ENCODE measurements at places on chromosomes 4 and X.

GRCh38 chr4:52586069-52586468, 73.0 kb downstream of the USP46 start:
- no peaks in the 10 kb centered on the region for H3K36me3 ChIP-seq
- H3K27ac ChIP-seq, result no peak overlapping the region
- H3K4me3 ChIP-seq, result no peak overlapping the region

DNA sequence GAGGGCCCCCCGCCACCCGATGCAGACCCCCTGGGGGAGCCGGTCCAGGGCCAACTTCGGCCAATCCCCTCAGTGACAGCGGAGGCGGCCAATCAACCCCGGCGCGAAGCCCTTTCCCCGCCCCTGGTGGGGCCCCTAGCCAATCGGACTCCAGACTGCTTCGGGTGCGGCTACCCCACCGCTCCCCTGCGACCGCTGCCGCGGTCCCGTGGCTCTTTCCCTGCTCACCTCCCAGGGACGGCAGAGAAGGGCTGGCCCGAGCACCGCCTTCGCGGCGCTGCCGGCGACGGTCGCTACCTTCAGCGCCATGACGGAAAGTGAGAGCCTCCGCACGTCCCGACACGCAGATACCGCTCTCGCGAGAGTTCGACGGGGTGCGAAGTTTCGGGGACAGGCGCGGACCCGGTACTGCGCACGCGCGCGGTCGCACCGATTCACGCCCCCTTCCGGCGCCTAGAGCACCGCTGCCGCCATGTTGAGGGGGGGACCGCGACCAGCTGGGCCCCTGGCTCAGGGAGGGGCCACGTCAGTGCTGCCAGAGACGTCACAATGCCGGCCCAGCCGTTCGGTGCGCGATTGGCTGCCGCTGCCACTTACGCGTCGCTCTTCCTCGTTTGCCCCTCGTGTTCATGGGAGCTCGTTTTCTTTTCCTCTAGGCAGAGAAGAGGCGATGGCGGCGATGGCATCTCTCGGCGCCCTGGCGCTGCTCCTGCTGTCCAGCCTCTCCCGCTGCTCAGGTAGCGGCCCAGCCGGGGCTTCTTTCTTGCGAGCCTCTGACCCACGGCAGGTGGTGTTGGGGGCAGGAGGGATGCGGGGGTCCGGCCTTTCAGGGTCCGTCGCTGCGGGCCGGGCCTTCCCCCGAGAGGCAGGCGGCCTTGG, at the start of the genes IDH3G and SSR4:
Gene IDH3G (minus strand): TSS at position 358 of the 879 bp plus-strand sequence. CDS start 49 bp downstream, at position 309.
Gene SSR4 (plus strand): TSS at position 651 of the 879 bp plus-strand sequence. CDS start 20 bp downstream, at position 671.
- peaks cover 21% of the 10 kb centered on the region for H3K36me3 ChIP-seq
- H3K4me1 ChIP-seq, result peaks cover 41% of the 10 kb centered on the region
- H3K4me3 ChIP-seq, result peak within 1 kb of the TSS; percentile 61
- no peak for DNase-seq
- H3K27ac ChIP-seq, result peak within 1 kb of the TSS; percentile 85
- H3K27me3 ChIP-seq, result no peaks in the 10 kb centered on the region

DNA sequence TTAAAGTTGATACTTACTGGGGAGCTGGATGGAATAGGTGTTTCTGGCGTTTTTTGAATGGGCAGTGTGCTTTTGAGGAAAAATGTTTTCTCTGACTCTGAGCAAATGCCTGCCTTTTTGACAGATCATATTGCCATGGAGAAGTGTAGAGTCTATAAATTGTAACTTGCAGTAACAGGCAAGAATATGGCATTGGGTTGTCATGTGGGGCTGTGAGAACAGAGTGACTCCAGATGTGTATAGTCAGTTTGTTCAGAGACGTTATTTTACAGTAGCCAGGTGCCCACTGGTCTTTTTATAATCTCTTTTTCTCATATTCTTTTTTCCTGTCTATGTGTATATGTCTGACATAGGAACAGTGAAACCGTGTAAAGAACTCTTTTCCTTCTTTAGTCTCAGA, 40.8 kb downstream of the RAPGEF2 start:
- peaks cover 43% of the 10 kb centered on the region for H3K4me1 ChIP-seq
- H3K36me3 ChIP-seq, result no peaks in the 10 kb centered on the region
- H3K4me3 ChIP-seq, result no peak overlapping the region
- no peak overlapping the region for H3K27ac ChIP-seq
- H3K27me3 ChIP-seq, result no peaks in the 10 kb centered on the region

- no peak overlapping the region for H3K27ac ChIP-seq
- DNase-seq, result no peak
- H3K27me3 ChIP-seq, result no peaks in the 10 kb centered on the region
- no peak overlapping the region for H3K4me3 ChIP-seq
Observed at GRCh38 chr4:20860878-20861277, 160.6 kb downstream of the PACRGL start.

DNA sequence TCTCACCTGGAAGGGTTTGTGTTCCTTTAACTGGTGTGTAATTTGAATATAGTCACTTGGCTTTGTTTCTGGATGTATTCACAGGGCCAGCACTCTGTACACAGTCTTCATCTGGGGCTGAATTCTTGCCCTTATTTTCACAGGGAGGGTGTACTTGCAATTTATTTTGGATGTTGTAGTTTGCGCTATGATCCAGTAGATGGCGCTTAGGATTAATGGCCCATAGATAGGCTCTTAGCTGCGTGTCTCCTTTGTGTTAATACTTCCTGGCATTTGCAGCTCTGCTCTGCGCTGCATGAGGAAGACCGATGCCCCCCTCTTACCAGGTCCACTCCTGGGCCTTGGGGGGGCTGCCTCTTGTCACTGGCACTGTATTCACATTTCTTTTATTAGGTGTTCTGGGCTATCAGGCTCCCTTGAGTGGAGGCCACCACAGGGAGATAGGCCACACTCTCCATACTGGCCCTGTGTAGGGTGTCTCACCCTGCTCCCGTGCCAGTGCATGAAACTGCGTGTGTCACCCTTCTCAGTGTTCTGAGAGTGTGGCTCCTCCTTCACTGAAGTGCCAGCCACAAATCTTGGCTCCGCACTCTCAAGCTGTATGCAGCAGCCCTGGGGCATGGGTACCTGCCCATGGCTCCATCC, 562.2 kb downstream of the ZIC3 start:
- DNase-seq, result no peak
- H3K4me1 ChIP-seq, result no peaks in the 10 kb centered on the region
- H3K27ac ChIP-seq, result no peak overlapping the region
- no peak overlapping the region for H3K4me3 ChIP-seq
- H3K36me3 ChIP-seq, result no peaks in the 10 kb centered on the region

- no peak overlapping the region for H3K27ac ChIP-seq
- H3K27me3 ChIP-seq, result no peaks in the 10 kb centered on the region
- H3K4me3 ChIP-seq, result no peak overlapping the region
- DNase-seq, result no peak
- H3K4me1 ChIP-seq, result no peaks in the 10 kb centered on the region
Observed at GRCh38 chrX:12911122-12911470, 4.7 kb downstream of the TLR8 start.

DNA sequence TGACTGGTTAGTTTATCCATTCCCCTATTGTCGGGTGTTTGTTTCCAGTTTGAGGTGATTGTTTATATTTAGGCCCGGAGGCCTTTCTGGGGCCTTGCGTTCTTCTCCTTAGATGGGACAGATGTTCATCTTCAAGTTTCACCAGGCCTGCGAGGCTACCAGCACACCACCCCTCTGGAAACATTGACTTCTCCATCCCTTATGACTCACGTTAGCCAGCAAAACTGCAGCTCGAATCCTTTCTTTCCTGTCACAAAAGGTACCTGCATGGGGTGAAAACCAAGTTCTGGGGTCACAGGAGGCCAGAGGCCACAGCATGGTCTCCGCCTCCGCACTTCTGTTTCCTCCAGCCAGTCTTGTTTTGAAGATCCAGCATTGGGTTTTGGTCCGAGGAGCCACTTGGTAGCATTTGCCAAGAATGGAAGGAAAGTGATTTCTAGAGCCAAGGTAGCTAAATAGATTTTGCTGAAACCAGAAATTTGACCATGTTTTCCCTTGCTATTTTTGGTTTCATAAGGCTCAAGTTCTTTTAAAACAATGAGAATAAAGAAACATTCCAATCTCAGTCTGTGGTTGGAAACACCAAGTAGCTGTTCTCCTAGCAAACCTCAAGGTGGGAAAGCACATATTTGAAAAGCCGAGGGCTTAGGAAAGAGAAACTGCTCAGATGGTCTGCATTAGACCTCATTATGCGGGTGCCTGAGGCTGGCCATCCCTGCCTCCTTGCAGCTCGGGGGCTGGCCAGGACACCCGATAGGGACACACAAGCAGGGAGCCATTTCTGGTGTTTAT, 5.6 kb downstream of the NYX start:
- no peaks in the 10 kb centered on the region for H3K36me3 ChIP-seq
- no peak overlapping the region for H3K27ac ChIP-seq
- peaks cover 8% of the 10 kb centered on the region for H3K4me1 ChIP-seq
- no peak overlapping the region for H3K4me3 ChIP-seq

- no peaks in the 10 kb centered on the region for H3K36me3 ChIP-seq
- no peaks in the 10 kb centered on the region for H3K27me3 ChIP-seq
- H3K27ac ChIP-seq, result peak overlapping the region; percentile 94
- peak overlapping the region; percentile 77 for H3K4me3 ChIP-seq
- DNase-seq, result no peak
Observed at GRCh38 chrX:139930916-139931645, 1.8 kb downstream of the ATP11C start.

- DNase-seq, result no peak
- no peak overlapping the region for H3K27ac ChIP-seq
- H3K4me1 ChIP-seq, result peaks cover 16% of the 10 kb centered on the region
- peaks cover 7% of the 10 kb centered on the region for H3K36me3 ChIP-seq
- H3K4me3 ChIP-seq, result no peak overlapping the region
Observed at GRCh38 chr4:5772528-5773270, 61.7 kb downstream of the EVC start.

DNA sequence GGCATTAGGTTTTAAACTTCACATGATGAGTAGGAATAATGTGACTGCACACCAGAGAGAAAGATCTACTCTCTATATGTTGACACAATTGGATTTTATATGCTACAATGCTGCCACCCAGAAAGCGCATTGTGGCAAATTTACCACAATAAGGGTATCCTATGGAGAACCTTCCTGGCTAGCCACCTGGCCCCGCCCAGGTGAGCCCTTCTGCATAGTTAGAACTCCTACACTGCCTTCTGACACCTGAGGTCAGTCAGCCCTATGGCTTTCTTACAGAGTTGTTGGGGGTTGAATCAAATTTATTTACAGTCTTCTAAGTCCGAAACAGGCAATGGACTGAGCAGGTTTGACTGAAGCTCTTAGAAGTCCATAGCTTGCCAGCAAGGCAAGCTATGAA, 153.8 kb upstream of the S100G start:
- H3K36me3 ChIP-seq, result no peaks in the 10 kb centered on the region
- H3K4me1 ChIP-seq, result no peaks in the 10 kb centered on the region
- no peak for DNase-seq
- no peak overlapping the region for H3K27ac ChIP-seq
- no peaks in the 10 kb centered on the region for H3K27me3 ChIP-seq

GRCh38 chr4:3445111-3445820, 3.5 kb downstream of the HGFAC start:
- no peaks in the 10 kb centered on the region for H3K36me3 ChIP-seq
- H3K4me3 ChIP-seq, result no peak overlapping the region
- peaks cover 14% of the 10 kb centered on the region for H3K4me1 ChIP-seq

GRCh38 chrX:115093191-115093590, 75.8 kb upstream of the IL13RA2 start:
- H3K4me3 ChIP-seq, result no peak overlapping the region
- no peak for DNase-seq
- no peaks in the 10 kb centered on the region for H3K4me1 ChIP-seq
- no peaks in the 10 kb centered on the region for H3K27me3 ChIP-seq

GRCh38 chrX:147917700-147918695, 6.3 kb downstream of the FMR1 start:
- peaks cover 30% of the 10 kb centered on the region for H3K4me1 ChIP-seq
- no peaks in the 10 kb centered on the region for H3K27me3 ChIP-seq
- no peaks in the 10 kb centered on the region for H3K36me3 ChIP-seq
- no peak for DNase-seq
- no peak overlapping the region for H3K4me3 ChIP-seq
- no peak overlapping the region for H3K27ac ChIP-seq

DNA sequence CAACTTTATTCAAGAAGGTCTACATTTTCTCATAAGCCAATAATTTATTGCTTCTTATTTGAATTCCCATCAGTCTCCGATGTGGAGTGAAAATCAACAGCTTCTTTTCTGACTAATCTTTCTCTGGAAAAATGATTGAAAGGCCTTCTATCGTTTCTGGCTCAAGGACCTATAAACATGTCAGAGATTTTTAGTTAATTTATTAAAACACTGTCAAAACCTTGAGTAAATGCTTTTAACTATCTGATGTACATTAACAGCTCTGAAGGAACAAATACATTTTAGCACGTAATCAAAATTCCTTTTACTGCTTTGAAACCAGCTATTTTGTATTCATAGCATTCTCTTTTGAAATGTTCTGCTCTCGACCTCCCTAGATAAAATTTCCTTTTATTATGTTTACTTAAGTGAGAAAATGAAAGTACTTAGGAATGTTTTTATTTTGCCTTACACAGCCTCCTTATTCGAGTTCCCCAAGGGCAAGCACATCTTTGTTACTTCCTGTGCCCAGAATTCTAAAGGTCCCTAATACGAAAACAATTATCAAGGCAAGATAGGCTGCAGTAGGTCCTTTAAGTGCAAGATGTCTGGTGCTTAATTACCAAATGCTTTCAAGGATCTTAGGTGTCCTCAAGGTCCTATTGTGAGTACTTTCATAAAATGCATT, 3.1 kb upstream of the ZFX start:
- DNase-seq, result no peak
- peak overlapping the region; percentile 99 for H3K27ac ChIP-seq
- peak overlapping the region; percentile 17 for H3K4me3 ChIP-seq
- no peaks in the 10 kb centered on the region for H3K36me3 ChIP-seq

- H3K4me1 ChIP-seq, result no peaks in the 10 kb centered on the region
- no peak overlapping the region for H3K27ac ChIP-seq
- H3K36me3 ChIP-seq, result no peaks in the 10 kb centered on the region
- H3K27me3 ChIP-seq, result no peaks in the 10 kb centered on the region
- no peak for DNase-seq
- H3K4me3 ChIP-seq, result no peak overlapping the region
Observed at GRCh38 chr4:179112441-179113170, 1670.4 kb upstream of the AGA start.

- H3K27ac ChIP-seq, result no peak overlapping the region
- H3K4me1 ChIP-seq, result no peaks in the 10 kb centered on the region
- no peaks in the 10 kb centered on the region for H3K36me3 ChIP-seq
- H3K4me3 ChIP-seq, result no peak overlapping the region
- DNase-seq, result no peak
- H3K27me3 ChIP-seq, result no peaks in the 10 kb centered on the region
Observed at GRCh38 chr4:124028182-124028581, 631.6 kb downstream of the SPRY1 start.

GRCh38 chr4:119829326-119829725, 200.7 kb upstream of the PDE5A start:
- DNase-seq, result no peak
- no peaks in the 10 kb centered on the region for H3K36me3 ChIP-seq
- H3K27me3 ChIP-seq, result no peaks in the 10 kb centered on the region
- no peak overlapping the region for H3K4me3 ChIP-seq
- no peak overlapping the region for H3K27ac ChIP-seq

GRCh38 chrX:13716905-13717304, 17.5 kb downstream of the TRAPPC2 start:
- H3K36me3 ChIP-seq, result peaks cover 13% of the 10 kb centered on the region
- H3K4me1 ChIP-seq, result peaks cover 19% of the 10 kb centered on the region
- no peaks in the 10 kb centered on the region for H3K27me3 ChIP-seq
- H3K4me3 ChIP-seq, result no peak overlapping the region
- DNase-seq, result no peak

- H3K27me3 ChIP-seq, result no peaks in the 10 kb centered on the region
- H3K36me3 ChIP-seq, result no peaks in the 10 kb centered on the region
- H3K4me3 ChIP-seq, result no peak overlapping the region
- no peaks in the 10 kb centered on the region for H3K4me1 ChIP-seq
- H3K27ac ChIP-seq, result no peak overlapping the region
Observed at GRCh38 chrX:130878350-130879341, 24.4 kb downstream of the ENOX2 start.

- H3K27ac ChIP-seq, result no peak overlapping the region
- peaks cover 24% of the 10 kb centered on the region for H3K4me1 ChIP-seq
- H3K4me3 ChIP-seq, result no peak overlapping the region
Observed at GRCh38 chrX:53323196-53323595, 41.8 kb upstream of the IQSEC2 start.
